Fibroblast of the conjunctiva (primary cell): ENCODE measurements at places on chromosomes 4 and X.

DNA sequence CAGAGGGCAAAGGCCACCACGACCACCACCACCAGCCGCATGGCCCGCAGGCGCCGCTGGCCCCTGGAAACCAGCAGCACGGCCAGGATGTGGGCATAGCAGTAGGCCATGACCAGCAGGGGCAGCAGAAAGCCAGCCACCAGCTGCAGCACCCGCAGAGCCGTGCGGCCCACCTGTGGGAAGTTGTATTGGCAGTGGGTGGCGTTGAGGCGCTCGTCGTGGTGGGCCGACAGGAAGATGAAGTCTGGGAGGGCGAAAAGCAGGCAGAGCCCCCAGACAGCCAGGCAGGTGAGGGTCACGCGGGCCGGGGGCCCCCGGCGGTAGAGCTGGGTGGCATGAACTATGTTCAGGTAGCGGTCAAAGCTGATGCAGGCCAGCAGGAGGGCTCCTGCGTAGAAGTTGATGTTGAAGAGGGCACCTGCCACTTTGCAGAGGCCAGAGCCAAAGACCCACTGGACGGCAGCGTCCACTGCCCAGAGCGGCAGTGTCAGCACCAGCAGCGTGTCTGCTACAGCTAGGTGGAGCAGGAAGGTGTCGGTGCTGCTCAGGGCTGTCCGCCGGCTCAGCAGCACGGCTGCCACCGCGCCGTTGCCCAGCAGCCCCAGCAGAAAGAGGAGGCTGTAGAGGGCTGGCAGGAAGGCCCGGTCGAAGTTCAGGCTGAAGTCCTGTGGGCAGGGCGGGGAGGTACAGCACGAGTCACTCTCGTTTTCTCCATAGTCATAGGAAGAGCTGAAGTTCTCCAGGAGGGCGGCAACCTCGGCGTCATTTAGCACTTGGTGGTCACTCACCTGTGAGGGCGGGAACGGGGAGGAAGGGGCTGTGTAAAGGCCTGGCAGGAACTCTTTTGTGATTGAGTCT lies 1.4 kb downstream of the CXCR3 start:
- DNase-seq: no peak

DNA sequence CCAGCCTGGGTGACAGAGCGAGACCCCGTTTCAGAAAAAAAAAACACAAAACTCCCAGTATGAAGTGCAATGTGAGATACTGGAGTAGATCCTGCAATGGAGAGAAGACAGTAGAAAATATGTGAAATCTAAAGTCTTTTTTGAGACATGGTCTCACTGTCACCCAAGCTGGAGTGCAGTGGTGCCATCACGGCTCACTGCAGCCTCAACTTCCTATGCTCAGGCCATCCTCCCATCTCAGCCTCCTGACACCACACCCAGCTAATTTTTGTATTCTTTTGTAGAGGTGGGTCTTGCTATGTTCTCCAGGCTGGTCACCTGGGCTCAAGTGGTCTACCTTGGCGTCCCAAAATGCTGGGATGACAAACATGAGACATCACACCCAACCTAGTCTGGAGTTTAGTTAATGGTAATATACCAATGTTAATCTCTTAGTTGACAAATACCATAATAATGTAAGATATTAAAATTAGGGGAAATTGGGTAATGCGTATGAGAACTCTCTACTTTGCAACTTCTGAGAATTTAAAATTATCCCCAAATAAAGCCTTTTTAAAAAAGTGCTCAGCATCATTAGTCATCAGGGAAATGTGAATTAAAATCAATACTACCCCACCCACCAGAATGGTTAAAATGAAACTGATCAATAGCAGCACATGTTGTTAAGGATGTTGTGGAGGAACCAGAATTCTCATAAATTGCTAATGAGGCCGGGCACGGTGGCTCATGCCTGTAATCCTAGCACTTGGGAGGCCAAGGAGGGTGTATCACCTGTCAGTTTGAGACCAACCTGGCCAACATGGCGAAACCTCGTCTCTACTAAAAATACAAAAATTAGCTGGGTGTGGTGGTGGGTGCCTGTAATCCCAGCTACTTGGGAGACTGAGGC lies 15.0 kb downstream of the RBMX start:
- no peak for DNase-seq

DNA sequence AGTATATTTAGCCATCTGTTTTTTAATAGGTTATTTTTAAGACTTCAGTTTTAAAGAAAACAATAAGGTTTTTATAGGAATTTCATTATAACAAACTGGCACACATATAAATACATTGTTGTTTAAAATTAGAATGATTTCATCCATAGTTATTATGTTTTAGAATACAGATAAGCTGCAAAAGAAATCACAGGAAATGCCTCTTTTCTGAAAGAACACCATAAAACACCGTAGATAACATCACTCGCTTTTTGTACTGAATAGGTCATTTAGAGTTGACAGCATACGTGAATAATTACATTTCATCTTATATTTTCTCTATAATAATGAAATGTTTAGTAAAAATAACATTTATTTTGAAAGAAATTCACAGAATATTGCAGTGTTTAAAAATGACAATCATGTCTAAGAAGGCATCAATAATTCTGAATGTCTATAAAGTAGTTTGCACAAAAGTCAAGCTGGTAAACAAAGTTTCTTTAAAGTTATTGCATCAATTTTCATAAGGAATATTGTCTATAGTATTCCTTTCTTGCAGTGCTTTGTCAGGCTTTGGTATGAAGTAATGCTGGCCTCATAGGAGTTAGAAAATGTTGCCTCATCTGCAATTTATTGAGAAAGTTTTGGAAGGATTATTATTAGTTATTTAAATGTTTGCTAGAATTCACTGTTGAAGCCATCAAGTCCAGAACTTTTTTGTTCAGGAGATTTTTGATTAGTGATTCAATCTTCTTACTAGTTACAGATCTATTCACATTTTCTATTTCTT lies 17.9 kb upstream of the VEGFC start:
- no peak for DNase-seq

- no peak for DNase-seq
These were observed 1236.5 kb upstream of the TENM3 start for GRCh38 chr4:181006499-181007260.
